ENCODE measurements at places on chromosomes 2 and 18.

- no peak for DNase-seq
These were observed 7.3 kb downstream of the NBEAL1 start for GRCh38 chr2:203021991-203022390.

DNA sequence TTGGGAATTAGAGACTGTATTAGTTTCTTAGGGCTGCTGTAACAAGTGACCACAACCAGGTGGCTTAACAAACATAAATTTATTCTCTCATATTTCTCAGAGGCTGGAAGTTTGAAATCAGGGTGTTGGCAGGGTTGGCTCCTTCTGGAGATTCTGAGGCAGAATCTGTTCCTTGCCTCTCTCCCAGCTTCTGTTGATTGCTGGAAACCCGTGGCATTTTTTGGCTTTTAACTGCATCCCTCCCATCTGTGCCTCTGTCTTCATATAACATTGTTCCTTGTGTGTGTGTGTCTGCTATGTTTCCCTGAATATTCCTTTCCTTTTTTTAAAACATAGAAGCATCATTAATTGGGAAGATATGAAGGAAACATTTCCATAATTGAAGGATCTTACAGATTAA lies 448.1 kb upstream of the DCC start:
- no peak for DNase-seq

DNA sequence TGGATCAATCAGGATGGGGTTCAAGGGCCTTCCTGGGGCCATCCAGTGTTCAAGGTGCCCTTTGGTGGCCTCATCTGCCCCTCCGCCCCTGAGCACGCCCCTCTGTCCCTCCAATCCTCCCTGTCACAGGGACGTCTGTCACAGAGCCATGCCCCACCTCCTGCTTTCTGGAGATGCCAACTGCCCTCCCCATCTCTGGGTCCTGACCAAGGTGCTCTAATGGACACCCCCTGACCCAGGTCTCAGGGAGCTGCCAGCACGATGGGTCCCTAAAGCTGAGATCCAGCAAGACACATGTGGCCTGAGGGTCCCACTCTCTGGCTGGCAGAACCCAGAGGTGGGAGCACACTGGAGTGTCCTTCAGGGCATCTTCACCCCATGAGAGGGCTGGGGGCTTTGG lies 2.1 kb upstream of the TEKT4 start:
- no peak for DNase-seq

DNA sequence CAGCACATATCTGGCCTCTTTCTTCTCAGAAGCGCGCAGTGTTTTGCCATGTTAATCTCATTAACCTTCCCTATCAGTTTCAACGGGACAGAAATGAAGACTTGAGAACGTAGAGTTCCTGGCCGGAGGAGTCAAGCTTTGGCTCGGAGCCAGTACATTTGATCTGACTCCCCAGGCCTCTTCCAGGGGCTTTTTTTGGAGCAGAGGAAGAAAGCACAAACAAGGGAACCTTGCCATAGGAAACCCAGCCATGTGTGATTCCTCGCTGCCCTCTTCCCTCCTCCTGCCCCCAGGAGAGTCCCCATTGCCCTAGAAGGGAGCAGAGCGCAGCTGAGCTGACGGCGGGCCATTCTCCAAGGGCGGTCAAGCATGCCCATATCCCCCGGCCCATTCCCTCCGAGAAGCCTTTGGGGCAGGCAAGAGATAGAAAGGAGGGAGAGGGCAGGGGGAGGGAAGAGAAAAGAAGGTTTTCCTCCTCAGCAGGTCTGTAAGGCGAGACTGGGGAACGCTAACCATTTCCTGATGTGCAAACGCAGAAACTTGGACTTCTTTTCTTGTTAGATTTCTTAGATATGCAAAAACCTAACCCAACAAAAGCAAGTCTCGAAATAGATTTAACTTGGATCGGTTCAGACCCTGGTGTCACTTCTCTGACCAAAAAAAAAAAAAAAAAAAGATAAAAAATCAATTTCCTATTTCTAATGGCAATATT lies 63.7 kb upstream of the POU3F3 start:
- no peak for DNase-seq

DNA sequence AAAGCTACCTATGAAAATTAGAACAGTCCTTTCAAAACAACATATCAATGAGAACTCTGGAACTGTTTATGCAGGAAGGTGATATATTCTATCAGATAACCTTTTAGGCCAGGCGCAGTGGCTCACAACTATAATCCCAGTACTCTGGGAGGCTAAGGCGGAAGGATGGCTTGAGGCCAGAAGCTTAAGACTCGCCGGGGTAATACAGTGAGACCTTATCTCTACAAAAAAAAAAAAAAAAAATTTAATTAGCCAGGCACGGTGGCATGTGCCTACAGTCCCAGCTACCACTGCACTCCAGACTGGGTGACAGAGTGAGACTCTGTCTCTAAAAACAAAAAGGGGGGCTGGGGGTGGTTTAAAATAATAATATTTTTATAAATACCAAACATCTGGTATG lies 77.9 kb downstream of the OSBPL1A start:
- no peak for DNase-seq

DNA sequence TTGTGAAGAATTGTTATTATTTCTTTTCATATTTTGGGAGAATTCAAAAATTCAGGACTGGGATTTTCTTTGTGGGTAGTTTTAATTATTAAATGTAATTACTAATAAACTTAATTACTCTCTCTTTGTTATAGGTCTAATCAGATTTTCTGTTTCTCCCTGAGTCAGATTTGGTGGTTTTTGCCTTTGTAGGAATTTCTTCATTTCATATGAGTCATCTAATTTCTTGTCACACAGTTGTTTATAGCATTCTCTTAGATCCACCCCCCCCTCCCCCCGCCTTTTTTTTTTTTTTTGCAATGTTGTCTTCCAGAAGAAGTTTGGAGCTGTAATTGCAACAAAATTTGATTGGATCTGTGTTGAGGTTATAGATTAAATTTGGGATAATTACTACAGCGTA lies 26.0 kb upstream of the GALR1 start:
- DNase-seq, result no peak

DNA sequence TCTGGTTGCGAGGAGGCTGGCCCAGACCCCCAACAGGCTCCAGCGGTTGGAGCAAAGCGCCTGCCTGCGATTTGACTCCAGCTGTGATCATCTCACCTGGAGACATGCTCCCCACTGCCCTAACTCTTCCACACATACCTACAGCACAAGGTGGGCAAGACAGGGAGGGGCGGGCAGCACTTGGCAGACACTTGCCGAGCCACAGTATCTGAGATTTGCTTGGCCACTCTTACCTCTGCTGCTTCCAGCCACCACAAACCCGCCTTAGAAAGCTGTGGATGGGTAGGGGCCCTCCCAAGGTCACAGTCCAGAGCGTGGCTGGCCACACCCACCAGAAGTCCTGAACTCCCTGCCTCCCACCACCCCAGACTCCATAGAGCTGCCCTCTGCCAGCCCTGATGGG lies 8.2 kb downstream of the CYP26B1 start:
- no peak for DNase-seq

DNA sequence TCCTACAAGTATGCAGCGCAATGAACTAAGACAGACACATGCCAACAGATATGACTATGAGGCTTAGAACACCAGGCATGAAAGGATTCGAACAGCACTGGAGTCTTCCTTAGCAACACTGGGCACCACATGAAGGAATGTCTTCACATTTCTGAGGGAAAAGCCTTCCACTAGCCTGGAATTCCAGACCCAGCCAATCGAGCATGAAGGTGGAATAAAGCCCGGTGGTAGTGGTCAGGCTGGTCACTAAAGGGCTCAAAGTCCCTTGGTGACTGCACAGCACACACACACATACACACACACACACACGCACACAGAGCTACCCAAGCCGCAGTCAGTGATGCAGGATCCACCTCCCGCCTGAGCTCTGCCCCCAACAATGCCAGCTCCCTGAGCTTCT lies 19.7 kb upstream of the SFXN5 start:
- no peak for DNase-seq

DNA sequence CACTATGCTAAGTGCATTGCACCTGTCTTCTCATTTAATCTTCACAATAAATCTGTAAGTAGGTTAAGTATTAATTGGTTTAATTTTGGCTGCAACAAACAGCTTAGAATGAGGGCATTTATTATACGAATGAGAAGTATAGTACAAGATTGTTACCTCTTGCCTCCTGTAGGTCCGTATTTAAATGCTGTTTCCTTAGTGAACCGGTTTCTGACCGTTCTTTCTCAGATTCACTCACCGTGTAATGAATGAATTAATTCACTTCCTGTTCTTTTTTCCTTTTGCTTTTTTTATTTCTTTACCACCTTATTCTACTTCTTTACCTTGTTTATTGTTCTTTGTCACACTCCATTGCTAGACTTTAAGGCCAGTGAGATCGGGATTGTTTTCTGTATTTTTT lies 153.8 kb upstream of the RASGRP3 start:
- DNase-seq, result peak; percentile 4

DNA sequence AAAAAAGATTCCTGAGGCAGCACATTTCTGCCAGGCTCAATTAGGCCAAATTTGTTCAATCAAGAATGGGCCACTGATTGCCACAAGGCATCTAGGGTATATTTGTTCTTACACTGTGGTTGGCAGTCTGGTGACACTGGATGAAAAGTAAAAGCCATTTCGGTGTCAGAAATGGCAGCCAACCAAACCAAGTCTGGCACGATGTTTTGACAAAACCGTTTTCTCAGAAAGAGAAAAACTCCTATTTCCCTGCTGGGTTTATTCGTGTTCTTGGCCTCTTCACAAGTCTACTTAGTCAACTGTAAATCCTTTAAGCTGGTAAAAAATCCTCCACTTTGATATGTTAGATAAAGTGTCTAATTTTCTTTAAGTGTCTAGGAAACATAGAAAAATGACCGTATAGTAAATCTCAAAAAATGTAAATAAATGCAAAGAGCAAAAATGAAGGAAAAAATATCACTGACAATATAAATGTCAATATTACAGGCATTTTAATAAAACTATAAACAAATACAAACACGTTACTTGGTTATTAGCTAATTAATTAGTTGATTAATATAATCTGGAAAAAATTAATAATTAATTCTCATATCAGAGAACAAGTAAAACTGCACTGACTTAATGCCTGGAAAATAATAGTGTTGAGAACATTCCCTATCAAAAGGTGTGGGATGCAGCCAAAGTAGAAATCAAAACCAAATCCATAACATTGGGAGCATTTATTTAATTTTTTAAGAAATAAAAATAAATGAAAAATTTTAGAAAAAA lies 182.0 kb upstream of the ZNF804A start:
- DNase-seq, result no peak

DNA sequence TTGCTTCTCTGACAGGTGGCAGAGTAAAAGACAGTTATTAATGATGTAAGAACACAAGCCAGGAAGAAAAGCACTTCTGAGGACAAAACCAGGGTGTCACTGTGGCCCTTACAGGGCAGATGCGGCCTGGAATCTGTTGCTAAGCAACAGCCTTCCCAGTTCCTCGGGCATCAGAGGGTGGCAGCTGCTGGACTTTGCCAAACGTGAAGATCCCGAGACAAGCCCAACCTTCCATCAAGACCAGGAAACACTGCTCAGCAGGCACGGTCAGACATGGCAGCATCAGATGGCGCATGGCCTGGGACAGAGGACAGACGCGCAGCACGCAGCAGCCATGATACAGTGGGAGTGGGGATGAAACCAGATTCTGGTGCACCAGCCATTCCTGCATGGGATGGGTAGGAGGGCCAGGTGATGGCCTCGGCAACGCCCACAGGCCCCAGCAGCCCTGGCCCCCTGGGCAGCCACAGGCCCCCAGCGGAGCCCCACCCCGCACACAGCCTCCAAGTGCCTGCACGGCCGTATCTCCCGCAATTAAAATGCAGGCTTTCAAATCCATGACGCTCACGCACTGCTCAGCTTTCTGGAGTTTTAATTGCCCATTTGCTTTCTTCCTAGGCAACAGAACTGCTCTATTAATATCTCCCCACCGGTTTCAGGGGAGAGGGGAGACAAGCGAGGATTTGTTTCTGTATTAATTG lies 89.0 kb downstream of the EIPR1 start:
- no peak for DNase-seq

DNA sequence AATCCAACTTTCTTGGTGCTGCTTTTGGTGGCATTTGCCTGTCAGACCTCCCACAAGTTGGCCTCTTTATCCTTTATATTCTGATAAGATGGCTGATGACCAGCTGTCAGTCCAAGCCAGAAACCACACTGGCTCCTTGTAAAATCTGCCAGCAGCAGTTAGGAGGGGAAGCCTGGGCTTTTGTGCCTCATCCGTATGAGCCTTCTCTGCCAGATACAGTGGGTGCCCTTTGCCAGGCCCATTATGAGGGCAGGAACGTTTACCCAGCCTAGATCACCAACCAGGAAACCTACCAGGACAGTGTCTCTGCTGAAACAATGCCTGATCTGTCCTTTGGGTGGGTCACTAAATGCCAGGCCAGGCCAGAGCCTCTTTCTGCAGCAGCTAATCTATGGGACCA lies 202.9 kb upstream of the SP5 start:
- DNase-seq, result no peak

DNA sequence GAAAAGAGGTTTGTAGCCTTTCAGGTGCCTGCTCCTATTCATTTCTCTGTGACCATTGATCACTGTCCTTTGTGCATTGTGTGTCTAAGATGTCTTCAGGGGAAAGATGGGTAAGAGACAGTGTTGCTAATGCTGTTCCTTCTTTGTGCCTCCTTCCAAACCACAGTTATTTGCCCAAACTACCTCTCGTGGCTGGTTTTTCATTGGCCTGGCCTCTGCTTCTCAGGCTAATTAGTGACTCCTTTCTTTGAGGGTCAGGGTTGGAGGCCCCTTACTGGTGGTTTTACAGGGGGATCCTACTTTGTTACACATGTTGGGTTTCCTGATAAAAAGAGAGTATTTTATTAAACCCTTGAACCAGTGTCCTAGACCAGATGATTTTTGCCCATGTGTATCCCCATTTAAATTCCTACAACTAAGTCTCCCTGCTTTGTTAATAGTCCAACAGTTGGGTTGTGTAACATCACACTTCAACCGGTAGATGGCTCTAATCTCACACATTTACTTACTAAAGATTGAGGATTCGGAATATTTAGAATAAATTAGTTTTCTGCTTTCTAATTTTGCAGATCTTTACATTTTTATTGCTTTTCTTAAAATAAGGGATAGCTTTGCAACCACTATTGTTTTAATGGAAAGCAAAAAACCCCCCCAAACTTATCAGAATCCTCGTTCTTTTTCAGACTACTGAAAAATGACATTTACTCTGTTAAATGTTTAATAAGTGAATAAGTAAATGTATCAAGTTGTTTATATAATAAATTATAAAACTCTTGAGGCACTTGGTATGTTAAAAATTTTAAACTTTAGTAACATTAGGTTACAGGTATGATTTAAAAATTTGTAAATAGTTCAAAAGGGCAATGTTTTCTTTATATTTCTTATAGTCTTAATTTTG lies 2.4 kb downstream of the MARS2 start:
- DNase-seq, result peak; percentile 41
